ENCODE measurements at places on chromosomes 6 and 20. TPM values are rescaled to one million over a fixed set of nuclear protein-coding genes. Genes with fewer than 3 reads are reported as not detected.
A peak's percentile ranks its signal among the peaks of the same experiment; 100 is the strongest.

Gene SMLR1
- not detected for total RNA-seq

Gene FAM83C
- total RNA-seq, result not detected

GRCh38 chr6:108799791-108800190 is 48.4 kb upstream of the ARMC2 start:
- no peak for DNase-seq

DNA sequence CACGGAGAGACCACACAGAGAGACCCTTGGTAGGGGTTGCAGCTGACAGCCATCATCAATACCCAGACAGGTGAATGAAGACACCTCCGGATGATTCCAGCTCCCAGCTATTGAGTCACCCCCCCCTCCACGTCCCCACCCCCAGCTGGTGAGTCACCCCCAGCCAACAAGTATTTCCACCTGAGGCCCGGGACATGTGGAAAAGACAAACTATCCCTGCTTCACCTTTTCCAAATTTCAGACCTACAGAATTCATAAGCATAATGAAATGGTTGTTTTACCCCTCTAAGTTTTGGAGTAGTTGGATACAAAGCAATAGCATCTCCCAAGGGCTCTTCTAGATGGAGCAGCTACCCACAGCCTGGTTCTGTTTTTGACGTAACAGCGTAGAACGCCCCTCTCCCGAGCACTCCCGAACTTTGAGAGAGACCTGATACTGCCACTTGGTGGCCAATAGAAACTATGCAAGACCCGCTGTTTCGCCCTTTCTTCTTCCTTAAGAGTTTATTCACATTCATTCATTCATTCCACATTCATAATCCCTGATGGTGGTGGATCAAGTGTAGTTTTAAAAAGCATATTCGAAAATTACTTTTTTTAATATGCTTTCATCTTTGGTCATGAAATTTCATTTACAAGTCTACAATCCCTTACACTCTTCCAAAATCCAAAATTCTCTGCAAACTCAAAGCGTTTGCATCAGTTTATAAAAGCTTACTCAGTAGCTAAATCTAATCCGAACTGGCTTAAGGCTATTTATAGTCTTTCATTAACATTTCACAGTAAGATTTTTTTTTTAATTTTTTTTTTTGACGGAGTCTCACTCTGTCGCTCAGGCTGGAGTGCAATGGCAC is 15.1 kb upstream of the PPP1R16B start:
- peak; percentile 47 for DNase-seq

- no peak for DNase-seq
Observed at GRCh38 chr6:39819228-39819627, 27.1 kb downstream of the DAAM2 start.

GRCh38 chr6:158244373-158244772 is 67.9 kb upstream of the TULP4 start:
- no peak for DNase-seq

GRCh38 chr6:45969026-45969425 is 46.6 kb downstream of the CLIC5 start:
- no peak for DNase-seq

Gene PRRT1
- total RNA-seq, result 0.17 TPM

DNA sequence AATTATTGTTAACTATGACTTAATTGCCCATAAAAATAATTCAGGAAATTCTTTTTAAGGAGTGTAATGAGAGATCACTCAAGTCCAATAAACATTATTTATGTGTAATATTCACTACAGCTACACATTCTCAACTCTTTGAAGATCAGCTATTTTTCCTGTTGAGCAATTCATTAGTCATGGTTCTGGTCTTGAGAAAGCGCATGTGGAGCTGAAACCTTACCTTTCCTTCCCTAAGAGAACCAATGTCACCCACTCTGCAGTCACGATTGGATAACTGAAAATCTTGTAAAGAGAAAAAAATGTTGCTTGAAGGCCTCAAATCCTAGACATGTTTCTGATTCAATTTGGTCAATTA is 736.9 kb upstream of the MARCKS start:
- peak; percentile 94 for DNase-seq

Gene PAK5
- not detected for total RNA-seq

- no peak for DNase-seq
Observed at GRCh38 chr6:56849896-56850295, 105.0 kb upstream of the BEND6 start.

DNA sequence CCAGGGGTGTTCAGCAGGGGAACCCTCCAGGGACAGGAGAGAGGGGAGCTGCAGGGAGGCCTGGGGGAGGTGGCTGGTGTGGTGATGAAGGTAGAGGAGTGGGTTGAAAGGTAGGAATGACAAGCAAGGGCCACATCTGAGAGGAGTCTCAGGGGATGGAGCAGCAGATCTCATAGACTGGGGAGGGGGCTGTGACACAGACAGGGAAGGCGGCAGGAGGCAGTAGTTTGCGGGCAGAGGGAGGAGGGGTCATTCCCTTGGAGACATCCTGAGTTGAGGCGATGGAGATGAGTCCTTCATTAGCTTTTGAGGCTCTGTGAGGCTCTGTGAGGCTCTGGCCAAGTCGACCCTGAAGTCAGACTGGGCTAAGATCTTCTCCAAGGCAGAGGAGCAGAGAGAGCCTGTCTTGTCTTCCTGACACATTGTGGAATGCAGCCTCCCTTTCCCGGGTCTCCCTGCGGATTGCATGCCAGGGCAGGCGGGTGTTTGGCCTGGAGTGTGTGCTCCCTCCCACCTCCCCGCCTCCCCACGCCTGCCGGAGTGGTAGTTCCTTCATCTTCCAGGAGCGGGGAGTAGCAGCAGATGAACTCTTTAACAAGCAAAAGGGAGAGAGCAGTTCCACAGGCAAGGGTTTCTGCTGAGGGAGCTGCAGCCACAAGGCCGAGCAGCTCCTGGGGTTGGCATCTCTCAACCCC is 34.3 kb upstream of the MLN start:
- DNase-seq, result no peak

GRCh38 chr20:49397525-49397924 is 84.9 kb downstream of the KCNB1 start:
- DNase-seq, result peak; percentile 86

Gene NFS1
- 27.6 TPM for total RNA-seq

All from MCF 10A (cell line).